ENCODE measurements at places on chromosomes 2 and 18. TPM values are rescaled to one million over a fixed set of nuclear protein-coding genes. Genes with fewer than 3 reads are reported as not detected.

The PLCD4 gene
- 1.6 TPM for total RNA-seq

The IL18RAP gene
- total RNA-seq: 1.4 TPM

The UBE2F gene
- 51.9 TPM for total RNA-seq

The IL1RN gene
- 8.6 TPM for total RNA-seq

GRCh38 chr2:238159071-238159539 lies 335 bp downstream of the ERFE start:
- no peak for DNase-seq
